ENCODE measurements at places on chromosomes 12 and 14.

GRCh38 chr12:60231976-60232907, 636.4 kb downstream of the SLC16A7 start:
- no peak for DNase-seq

DNA sequence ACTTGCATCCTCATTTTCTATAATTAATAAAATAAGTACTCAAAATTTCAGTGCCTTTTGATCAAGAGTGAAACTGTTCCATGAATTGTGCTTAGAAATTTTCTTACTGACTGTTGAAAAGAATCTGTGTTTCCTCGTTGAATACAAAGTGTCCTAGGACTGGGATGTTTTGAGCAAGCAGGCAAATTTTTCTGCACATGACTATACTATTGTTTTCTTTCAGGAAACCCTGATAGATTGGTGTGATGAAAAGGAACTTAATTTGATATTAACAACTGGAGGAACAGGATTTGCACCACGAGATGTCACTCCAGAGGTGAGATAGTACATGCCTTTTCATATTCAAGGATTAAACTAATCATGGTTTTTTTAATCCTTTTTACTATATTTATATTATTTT, 316.3 kb downstream of the GPHN start:
- no peak for DNase-seq

DNA sequence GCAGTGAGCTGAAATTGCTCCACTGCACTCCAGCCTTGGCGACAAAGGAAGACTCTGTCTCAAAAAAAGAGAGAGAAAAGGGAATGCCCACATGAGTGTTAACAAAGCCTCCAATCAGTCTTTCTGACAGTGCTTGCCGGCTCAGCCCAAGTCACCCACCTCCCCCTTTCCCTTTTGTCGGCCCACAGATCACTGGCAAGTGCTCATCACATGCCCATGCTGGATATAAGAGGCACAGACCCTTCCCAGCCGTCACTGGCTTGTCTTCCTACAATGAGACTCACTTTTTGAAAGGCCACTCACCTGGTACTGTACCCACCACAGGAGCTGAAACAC, 70.8 kb downstream of the CCDC88C start:
- DNase-seq = no peak

DNA sequence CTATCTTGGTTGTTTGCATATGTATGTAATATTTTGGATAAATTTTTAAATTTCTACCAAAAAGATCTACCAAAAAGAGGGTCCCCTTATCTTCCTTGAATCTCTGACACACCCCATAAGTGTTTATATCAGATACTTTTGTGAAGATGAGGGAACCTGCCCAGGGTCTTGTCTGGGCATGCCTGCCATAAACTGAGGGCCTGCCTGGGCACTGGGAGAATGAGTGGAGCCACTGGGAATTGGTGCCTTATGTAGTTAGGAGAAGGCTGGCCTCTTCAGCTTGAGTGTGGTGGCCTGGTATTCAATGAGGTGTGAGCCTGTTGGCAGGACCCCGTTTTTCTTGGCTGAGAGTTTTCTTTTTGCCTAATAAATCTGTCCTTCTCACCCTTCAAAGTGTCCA, 46.5 kb downstream of the OR9K2 start:
- no peak for DNase-seq

GRCh38 chr12:108374596-108375320, 35.6 kb upstream of the CMKLR1 start:
- DNase-seq = no peak

DNA sequence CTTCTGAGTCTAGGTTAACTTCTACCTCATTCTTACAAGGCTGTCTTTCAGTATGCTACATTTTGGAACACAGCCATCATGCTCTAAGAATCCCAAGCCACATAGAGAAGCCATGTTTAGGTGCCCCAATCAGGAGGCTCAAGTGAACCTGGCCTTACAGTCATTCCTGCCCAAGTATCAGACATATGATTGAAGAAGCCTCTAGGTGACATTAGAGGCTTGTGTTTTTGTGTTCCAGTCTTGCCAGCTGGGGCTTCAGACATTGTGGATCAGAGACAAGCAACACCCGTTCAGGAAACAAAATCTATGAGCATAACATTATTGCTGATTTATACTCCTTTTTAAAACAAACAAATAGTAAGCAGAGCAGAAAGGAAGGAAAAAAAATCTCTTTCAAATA, 8.1 kb upstream of the SLC16A7 start:
- no peak for DNase-seq

GRCh38 chr14:81519200-81520011, 14.2 kb downstream of the SEL1L start:
- no peak for DNase-seq

DNA sequence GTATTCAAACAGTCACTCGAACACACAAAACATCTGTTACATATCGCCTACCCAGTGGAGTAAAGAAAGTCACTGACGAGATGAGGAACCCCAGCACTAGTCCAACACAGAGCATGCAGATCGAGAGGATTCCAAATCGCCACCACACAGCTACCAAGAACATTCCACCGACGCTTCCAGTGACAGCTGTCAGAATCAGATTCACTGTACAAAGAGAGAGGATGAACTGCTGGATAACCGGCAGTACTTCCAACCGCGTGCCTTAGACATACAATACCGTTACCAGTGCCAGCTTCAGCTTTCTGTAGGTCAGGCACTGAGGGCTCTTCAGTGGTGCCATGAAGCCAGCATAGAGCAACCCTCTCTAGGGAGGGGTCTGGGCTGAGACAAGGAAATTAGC, 34.5 kb downstream of the TM7SF3 start:
- no peak for DNase-seq
